NCI-H748 treated with DMSO at 0.1 percent for 48 hours (cell line): ENCODE measurements at places on chromosomes 5 and 9.

DNA sequence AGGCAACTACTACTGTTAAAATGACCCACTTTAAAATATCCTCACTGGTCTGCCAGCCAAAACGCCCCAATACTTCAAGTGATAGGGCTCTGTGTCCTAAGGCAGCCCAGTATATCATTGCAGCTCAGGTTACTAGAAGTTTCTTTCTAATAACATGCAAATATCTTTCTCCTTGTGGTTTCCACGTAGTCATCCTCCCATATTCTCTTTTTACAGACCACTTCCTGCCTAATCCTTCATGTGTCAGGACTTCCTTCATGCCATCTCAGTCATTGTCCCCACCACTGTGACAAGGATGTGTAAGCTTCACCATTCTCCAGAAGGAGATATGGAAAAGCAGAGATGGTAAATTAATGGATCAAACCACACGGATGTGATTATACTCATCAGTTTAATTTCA, 813.7 kb downstream of the MAT2B start:
- DNase-seq = no peak

GRCh38 chr5:102874054-102874453, 118.9 kb downstream of the PAM start:
- DNase-seq = no peak

GRCh38 chr9:106405871-106406435, 457.0 kb upstream of the ZNF462 start:
- DNase-seq = no peak

GRCh38 chr5:159223469-159223868, 14.1 kb upstream of the RNF145 start:
- DNase-seq = no peak

DNA sequence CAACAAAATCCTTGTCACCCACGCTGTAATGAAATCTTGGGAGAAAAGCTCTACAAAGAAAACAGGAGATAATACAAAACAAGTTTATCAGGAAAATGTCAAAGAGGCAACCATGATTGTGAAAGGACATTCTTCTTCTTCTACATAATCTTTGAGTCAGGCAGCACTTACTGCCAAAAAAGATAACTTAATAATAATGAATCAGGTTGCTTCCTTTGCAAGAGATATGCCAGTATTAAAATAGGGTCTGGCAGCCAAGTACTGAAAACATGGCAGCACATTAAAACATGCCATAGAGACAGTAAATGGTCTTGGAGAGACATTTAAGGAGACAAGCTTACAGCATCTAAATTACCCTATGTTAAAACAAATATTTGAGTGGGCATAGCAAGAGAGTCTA, 1573.4 kb downstream of the EFNA5 start:
- no peak for DNase-seq

DNA sequence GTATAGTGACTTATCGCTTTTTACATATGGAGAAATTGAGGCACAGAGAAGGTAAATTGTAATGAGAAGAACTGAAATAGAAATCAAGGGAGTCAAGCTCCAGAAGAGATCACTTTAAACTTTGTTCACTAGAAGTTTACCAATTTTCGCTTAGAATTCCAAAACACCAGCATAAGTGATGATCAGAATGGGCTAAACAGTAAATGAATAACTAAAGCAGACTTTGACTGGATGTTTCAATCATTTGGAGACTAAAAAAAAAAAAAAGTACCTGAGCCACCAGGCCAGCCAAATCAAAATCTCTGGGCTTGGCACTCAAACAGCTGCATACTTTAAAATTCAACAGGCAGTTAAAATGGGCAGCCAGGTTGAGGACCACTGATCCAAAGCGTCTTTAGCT, 38.2 kb upstream of the FYB1 start:
- no peak for DNase-seq

DNA sequence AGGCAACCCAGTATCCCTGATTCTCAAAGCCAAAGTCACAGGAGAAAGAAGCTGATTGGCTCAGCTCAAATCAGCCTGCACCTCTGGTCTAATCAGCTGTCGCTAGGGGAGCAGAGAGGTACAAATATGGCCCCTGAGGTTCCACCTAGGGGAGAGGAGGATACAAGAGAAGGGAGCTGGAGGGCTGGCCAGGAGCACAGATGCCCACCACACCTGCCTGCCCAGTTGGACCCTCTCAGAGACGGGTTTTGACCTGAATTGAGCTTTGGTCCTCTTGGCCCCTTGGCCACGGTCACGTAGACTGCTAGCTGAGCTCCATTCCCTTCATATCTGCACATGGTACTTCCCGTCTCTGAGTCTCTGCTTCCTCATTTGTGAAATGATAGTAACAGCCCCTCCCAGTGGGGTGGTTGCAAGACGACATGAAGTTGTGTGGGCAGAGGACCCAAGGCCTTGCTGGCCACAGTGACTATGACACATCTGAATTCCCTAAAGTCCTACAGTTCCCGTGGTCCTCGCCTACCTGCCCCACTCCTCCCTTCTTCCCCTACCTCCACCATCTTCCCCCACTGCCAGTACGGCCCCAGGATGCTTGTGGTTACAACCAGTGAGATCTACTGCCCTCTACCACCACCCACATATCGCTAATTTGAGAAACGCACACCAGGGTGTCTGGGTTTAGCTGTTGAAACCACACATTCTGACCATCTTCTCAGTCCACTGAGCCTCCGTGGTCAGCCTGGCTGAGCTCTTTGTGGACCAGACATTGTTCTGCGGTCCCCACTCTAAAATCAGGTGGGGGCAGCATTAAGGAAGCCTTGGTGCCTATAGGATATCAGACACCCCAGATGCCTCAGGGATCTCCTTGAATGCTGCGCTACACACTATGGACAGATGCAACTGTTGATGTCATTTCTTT, 60.3 kb upstream of the NEK6 start:
- no peak for DNase-seq

GRCh38 chr9:75695921-75696320, 194.6 kb upstream of the PCSK5 start:
- no peak for DNase-seq

DNA sequence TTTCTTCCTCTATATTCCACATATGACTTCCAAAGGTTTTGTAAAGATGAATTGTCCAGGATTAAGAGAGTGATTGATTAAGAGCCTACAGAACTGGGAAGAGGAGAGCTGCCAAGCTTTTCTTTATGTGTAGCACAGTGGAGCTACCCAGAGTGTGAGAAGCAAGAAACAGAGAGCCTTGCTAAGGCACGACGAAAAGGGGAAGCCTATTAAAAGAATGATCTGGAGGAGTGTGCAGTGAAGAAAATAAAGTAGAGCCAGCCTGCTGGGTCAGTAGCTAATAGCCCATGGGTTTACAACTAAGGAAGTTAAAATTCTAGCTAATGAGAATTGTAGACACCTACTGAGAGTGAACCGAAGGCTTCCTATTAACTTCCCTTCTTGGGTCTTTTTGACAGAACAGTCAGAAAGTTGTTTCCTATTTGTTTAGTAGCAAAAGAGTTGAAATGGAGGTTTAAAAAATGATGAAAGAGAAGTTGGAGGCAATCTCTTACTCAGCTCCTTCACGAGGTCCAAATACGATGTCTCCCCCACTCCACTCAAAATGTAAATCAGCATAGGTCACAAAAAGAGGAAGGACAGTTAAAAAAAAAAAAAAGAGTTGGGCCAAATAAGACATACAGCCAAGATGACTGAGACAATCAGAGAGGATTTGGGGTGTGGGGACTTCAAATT, 957 bp upstream of the PRR16 start:
- DNase-seq = no peak

GRCh38 chr9:83440641-83441040, 97.6 kb downstream of the FRMD3 start:
- DNase-seq = no peak

DNA sequence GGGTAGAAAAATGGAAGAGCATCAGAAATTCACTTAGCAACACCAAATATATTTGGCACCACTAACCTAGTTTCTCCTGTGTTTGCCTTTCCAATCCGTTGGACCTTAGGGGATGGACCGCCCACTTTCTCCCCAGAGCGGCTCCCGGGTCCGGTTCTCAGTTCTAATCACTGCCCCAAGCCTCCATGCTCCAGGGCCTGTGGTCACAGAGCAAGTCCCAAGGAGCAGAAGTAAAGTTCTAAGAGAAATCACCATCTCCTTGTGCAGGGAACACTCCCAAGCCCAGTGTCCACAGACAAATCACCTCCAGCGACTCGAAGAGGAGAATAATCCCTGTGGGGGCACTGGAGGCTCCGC, 728 bp upstream of the SLC1A1 start:
- DNase-seq = peak; percentile 13

- peak; percentile 87 for DNase-seq
Observed at GRCh38 chr5:125006011-125006685, 259.7 kb upstream of the ZNF608 start.

GRCh38 chr5:135980620-135981019, 25.8 kb upstream of the LECT2 start:
- no peak for DNase-seq
